ENCODE measurements at places on chromosomes 2 and 18.

- no peak for DNase-seq
Observed at GRCh38 chr2:189954989-189955388, 107.5 kb downstream of the MSTN start.

DNA sequence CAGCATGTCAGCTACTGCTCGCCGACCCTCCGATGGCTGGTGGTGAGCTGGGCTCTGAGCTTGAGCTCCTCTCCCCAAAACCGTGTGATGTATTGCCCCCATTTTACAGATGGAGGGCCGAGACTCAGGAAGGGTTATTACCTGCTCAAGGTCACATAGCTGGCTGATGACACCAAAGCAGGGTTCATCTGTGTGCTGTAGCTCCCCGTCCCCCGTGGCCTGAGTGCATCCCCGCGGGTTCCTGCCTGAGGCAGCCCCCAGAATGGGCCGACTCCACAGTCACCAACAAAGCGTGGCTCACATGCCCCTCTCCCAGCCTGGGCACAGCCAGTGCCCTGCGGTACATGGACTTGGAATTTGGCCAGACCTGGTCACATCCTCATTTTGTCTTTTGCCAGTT, 198.6 kb downstream of the TFCP2L1 start:
- no peak for DNase-seq

DNA sequence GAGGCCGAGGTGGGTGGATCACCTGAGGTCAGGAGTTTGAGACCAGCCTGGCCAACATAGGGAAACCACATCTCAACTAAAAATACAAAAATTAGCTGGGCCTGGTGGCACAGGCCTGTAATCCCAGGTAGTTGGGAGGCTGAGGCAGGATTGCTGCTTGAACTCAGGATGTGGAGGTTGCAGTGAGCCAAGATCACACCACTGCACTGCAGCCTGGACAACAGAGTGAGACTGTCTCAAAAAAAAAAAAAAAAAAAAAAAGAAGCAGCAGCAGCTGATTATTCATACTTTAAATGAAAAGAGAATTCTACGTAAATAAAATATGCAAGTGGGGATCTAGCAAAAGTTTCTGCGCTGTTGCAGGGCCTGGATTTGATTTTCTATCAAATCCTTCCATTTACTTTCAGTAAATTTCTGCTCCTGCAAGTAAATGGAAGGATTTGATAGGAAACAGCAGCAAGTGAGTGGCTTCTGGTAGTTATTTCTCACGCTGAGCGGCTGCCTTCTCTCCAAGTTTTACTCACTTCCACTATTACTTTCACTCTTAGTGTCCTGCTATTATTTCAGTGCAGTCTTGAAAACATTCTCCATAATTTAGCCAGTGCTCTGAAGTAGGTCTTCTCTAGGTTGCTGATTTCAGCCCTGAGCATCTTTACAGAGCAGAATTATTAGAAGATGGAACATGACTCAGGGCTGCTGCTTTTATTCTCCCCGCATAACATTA, 68.4 kb downstream of the SLC16A14 start:
- no peak for DNase-seq

- no peak for DNase-seq
Observed at GRCh38 chr2:10345813-10346212, 43.1 kb downstream of the HPCAL1 start.

GRCh38 chr2:238285653-238286082, 2.7 kb downstream of the PER2 start:
- no peak for DNase-seq

- DNase-seq = no peak
Observed at GRCh38 chr2:161382747-161383146, 33.4 kb upstream of the TBR1 start.

DNA sequence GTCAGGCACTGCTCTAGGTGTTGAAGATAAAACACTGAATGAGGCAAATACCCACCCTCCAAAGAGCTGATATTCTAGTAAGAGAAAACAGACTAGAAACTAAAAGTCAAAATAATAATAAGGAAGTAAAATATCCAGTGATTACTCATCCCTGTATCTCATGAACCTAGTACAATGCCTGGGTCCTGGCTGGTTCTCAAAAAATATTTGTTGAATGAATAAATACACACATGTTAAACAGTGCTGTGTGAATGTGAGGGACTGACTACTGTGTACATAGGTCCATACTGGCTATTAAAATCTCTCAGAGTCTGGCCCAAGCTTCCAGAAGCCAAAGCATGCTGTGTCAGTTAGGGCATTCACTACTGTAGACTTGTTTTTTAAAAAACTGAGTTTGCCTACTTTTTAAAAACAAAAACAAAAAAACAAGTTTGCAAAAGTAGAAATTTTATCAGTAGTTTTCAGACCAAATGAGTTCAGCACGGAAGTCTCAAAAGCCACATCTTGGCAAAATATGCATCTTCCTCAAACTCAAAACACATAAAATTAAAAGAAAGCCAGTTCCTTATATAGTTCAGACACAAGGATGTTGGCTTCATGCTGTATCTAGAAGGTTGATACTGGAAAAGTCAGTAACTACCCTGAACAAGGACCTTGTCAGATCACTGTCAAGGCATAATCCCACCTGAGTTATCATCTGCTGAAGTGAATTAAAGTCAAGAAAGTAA, 136.2 kb downstream of the THADA start:
- no peak for DNase-seq

DNA sequence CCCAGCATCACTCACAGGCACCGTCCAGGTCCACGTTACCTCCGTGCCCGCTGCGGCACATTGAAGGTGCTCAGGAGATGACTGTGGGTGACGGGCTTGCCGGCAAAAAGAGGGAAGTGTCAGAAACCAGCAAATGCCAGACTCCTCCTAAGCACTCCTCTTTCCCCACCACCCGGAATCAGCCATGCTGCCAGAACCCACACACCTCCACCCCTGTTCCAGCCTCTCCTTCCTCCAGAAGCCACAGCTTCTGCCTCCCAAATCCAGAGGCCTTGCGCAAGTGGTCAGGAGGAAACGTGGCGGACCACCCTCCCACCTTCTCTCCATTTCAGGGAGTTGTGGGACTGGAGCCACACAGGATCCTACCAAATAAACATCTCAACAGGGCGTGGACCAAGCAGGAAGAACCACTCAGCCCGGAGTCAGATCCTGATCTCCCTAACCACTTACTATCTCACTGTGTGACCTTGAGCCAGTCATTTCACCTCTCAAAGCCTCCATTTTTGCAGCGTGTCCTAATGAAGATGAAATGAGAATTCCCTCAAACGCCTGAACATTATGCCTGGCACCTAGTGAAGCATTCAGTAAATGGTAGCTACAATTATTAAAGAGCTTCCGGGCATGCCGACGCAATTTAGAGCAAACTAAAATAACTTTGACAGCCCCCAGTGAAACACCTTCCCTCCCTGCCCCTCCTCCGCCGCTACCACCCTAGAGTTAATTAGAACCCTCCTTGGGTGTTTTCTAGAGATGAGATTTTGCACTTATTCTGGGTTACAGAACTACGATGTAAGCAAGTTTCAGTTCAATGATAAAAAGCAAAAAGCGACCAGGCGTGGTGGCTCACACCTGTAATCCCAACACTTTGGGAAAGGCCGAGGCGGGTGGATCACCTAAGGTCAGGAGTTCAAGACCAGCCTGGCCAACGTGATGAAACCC, 32.9 kb downstream of the SMAD7 start:
- DNase-seq = no peak

- peak; percentile 69 for DNase-seq
Observed at GRCh38 chr2:176111309-176111663, 4.2 kb downstream of the HOXD11 start.

GRCh38 chr2:231015478-231015877, 19.6 kb downstream of the SPATA3 start:
- DNase-seq = no peak

- DNase-seq = no peak
Observed at GRCh38 chr2:13884291-13884976, 748.1 kb upstream of the LRATD1 start.

DNA sequence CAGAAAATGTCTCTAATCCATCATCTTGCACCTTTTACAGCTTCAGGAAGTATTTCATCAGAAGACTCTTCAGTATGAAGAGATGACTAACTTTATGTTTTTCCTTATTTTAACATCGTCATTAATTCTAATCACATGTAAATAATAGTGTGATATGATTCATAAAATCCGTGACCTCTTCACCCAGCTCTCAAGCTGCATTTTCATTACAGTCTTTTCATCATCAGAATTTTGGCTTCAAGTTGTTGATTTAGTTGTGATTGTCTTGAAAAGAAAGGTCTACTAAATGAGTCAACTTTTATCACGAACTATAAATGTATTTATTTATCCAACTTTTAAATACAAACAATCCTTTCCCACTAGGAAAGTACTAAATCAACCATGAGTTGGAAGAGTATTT, 410.3 kb downstream of the LRP1B start:
- DNase-seq = no peak

DNA sequence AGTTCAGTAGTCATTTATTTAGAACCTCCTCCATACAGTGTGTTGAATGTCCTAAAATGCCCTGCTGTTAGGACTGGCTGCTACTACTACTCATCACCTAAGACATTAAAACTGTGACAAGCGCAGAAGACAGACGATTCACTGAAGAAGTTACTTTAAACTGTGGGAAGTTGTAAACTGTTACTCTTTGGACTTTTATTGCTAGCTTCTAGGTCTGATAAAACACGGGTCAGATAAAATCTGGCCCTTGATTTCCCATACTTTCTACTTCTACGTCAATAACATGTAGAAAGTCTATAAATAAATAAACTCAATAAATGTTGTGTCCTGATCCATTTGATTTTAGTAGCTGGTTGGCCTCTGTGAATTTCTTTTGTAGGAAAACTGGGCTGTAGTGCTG, 113.4 kb downstream of the ICA1L start:
- DNase-seq = no peak

- no peak for DNase-seq
Observed at GRCh38 chr2:141493936-141494335, 636.9 kb downstream of the LRP1B start.

GRCh38 chr2:186780701-186781316, 68.2 kb downstream of the ZSWIM2 start:
- DNase-seq = peak; percentile 50

- no peak for DNase-seq
Observed at GRCh38 chr2:12506846-12507245, 209.9 kb upstream of the TRIB2 start.

DNA sequence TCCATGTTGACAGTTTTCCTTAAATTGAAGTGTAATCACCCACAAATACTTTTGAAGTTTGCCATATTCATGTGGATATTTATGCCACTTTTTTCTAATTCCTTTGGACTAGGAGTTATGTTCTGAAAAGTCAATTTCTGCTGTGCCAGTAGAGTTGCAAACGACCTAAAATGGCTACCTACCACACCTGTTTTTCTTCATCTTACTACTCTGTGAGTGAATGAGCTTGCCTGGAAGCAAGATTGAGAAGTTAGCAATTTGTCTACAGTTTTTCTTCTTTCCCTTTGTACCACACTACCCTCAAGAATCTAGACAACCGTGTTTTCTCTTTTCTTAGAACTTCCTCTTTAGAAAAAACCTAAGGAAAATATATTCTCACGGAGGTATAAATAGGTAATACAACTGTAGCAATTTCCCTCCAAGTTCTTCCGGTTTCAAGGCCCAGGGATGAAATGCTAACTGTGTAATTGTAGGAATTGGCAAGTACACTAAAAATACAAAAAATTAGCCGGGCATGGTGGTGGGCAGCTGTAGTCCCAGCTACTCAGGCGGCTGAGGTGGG, 7.3 kb upstream of the SLC39A10 start:
- no peak for DNase-seq

DNA sequence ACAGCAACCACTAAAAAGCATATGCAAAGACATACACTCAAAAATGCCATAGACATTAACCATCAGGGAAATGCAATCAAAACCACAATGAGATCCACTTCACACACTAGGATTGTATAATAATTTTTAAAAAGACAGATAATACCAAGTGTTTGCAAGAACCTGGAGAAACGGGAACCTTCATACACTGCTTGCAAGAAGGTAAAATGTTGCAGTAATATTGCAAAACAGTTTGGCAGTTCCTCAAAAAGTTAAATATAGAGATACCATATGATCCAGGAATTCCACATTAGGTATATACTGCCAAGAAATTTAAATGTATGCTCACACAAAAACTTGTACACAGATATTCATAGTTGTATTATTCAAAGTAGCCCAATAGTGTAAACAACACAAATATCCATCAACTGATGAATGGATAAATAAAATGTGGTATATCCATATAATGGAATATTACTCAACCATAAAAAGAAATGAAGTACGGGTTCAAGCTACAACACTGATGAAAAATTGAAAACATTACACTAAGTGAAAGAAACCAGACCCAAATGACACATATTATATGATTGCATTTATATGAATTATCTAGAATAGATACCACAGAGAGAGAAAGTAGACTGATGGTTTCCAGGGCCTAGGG, 14.7 kb upstream of the CHMP3 start:
- DNase-seq = no peak

DNA sequence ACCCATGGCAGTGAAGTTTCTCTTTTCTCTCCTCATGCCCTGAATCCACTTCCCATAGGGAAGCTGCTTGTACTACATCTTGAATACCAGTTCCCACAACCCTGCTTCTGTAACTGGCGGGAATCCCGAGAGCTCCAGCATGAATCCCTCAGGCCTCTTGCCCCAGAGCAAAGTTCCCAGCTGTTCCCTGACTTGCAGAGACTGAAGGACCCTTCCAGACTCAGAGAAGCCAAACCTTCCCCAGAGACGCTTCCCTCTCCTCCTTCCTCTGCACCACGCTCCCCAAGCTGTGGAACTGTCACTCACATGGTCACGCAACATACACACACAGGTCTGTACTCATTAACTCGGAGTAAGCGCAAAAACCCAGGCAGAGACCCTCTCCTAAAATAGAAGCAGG, 26.4 kb downstream of the TRAPPC12 start:
- DNase-seq = no peak

Data from D341Med (cell line).